ENCODE measurements at places on chromosomes 6 and 20. TPM values are rescaled to one million over a fixed set of nuclear protein-coding genes. Genes with fewer than 3 reads are reported as not detected.

The HLA-DOB gene
- 2.8 TPM for total RNA-seq

The CPNE5 gene
- 7.9 TPM for total RNA-seq

The PLCB1 gene
- total RNA-seq, result 35.0 TPM

The PROCR gene
- total RNA-seq, result 128 TPM

The TPD52L1 gene
- 39.0 TPM for total RNA-seq

The NHSL1 gene
- total RNA-seq, result 10.9 TPM

The TRMT11 gene
- 30.4 TPM for total RNA-seq

The OR2J3 gene
- total RNA-seq, result not detected

The PPT2 gene
- total RNA-seq, result 26.0 TPM

The ARFGEF3 gene
- 2.5 TPM for total RNA-seq

The SMOC2 gene
- 369 TPM for total RNA-seq

The MCCD1 gene
- not detected for total RNA-seq

The TMEM63B gene
- 23.5 TPM for total RNA-seq

All from aorta (tissue), 5 donors.